NCI-H1417 treated with DMSO at 0.1 percent for 48 hours (cell line): ENCODE measurements at places on chromosomes 13 and 19.

DNA sequence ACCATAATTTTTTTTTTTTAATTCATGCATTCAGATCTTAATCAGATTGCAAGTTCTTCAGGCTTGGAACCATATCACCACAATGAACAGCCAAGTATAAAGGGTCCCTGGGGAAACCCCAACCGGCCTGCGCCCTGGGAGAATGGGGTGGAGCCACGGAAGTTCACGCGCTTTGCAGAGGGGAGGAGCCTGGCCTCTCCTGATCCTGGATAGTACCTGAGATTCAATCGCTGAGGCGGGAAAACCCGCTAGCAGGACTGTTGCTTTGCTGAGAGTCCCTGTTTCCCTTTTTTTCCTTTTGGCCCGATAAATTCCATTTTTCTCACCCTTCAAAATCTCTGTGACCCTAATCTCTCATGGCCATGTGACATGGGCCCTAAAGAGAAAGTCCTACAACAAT is 385.1 kb downstream of the IRS2 start:
- no peak for DNase-seq

DNA sequence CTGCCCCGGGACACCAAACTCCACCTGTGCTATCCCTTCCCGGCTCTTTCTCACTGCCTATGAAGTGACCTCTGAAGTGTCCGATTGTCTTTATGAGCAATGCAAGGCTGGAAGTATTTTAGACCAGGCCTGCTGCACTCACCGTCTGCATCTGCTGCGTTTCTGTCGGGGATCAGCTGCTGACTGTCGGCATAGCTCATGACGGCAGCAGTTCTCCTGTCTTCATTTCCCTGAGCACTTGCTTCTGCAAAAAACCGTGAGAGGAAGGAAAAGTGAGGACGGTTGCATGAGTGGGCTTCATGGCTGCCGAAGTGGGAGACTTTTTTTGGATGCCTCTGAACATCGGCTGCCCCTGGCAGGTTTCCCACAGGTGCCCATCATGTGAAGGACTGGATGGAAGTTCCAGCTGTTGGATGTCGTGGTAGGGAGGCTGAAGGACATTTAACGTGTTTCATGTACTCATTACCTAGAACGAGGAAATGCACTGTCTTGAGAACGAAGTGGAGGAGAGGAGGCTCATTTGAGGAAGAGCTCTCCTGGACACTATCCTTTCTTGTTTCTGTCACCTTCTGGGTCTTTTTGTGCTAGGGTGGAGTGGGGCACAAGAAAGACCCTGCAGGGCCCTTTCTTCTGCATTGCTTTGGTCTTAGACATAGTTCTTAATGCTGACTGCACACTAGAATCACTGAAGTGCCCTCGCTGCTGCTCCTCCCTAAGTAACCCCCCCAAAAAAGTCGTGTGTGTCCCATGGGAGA is 94.7 kb downstream of the RNASEH2B start:
- DNase-seq = no peak

GRCh38 chr19:23345838-23346237 is 49.4 kb downstream of the ZNF91 start:
- DNase-seq = no peak

DNA sequence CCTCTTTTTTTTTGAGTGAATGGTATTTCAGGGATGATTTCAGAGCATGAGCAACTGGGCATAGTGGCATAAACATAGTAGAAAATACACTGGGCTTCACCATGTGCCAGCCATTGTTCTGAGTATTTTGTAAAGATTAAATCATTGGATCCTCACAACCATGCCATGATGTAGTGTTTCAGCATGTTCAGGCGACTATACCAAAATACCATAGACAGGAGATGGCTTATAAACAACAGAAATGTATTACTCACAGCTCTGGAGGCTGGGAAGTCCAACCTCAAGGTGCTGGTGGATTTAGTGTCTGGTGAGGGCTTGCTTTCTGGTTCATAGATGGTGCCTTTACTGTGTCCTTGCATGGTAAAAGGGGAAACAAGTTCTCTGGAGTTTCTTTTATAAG is 101.5 kb upstream of the KL start:
- no peak for DNase-seq

GRCh38 chr13:50468849-50469669 is 374.4 kb downstream of the DLEU7 start:
- DNase-seq = no peak

DNA sequence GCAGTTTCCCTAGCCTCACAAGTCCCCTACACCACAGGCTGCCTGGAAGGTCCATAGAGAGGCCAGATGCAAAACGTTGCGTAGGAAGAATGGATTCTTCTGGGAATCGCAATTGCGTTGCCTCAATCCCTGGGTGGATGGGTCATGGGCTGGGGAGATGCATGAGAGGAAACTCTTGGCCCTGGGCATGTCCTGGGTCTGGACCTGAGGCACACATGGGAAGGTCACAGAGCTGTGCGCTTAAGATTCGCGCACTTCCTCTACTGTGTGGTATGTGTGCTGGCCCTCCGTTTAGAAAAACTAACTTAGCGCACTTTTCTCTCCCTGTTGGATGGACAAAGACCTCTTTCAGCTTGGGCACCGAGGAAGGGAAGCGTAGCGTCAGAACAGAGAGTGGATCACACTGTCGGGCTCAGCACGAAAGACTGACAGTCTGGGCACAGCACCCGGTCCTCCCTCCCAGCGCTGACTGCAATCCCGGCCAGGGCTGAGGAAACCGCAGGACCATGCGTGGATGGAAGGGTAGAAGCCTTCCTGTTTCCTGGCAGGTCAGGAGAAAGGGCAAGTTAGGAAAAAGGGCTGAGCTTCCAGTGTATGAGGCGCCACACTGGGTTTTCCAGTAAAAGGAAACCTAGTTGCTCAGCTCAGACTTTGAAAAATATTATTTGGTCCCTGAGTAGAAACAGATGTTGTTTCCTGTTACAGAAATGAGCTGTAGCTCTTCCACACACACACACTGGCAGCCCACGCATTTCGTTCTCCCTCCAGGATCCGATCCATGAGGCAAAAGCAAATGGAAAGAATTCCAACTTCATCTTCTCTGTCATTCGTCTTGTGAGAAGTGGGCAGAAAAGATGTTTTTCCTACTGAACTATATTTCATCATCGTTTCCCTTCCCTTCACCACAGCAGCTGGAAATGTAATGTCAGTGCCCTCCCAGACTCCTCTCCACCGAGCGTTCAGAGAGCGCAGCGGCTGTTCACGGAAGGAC is 86.0 kb downstream of the ING1 start:
- DNase-seq = no peak

DNA sequence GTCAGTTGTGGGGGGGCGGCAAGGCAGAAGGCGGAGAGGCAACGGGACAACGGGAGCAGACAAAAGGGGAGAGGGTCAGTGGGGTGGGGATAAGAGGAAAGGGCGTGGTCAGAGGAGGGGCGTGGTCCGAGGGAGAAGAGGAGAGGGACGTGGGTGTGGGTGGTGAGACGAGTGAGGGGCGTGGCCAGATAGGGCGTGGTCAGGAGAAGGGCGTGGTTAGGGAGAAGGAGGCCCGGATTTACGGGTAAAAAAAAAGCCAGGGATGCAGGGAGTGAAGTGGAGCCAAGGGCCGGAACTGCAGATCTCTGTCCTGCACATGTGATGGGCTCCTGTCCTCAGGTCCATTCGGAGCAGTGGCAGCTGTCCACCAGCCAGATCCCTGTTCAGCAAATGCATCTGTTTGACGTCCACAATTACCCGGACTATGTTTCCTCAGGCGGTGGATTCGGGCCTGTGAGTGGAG is 21.5 kb downstream of the CPT1C start:
- no peak for DNase-seq

DNA sequence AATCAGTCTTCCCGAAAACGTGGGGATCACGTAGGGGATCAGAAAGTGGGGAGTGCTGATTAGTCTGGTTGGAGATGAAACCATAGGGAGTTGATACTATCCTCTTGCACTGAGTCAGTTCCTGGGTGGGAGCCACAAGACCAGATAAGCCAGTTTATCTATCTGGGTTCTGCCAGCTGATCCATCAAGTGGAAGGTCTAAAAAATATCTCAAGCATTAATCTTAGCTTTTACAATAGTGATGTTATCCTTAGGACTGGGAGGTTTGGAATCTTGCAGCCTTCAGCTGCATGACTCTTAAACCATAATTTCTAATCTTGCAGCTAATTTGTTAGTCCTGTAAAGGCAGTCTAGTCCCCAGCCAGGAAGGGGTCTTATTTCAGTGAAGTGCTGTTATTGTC is 2474.2 kb downstream of the PCDH9 start:
- DNase-seq = no peak

DNA sequence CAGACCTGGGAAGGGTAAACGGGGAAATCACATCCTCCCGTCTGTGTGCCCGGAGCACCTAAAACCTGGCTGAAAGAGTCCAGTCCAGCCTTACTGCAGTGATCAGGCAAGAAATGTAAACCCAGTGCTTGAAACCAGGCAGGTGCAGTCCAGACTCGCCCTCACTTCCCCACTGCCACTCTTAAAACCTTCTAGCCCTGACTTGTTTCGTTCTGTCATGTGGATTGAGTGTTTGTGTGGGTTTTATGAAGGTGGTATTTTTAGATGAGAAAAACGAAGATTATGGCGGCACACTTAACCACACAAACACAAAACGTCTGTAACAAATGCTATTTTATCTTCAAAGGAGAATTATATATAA is 839 bp upstream of the CKAP2 start:
- peak; percentile 37 for DNase-seq

DNA sequence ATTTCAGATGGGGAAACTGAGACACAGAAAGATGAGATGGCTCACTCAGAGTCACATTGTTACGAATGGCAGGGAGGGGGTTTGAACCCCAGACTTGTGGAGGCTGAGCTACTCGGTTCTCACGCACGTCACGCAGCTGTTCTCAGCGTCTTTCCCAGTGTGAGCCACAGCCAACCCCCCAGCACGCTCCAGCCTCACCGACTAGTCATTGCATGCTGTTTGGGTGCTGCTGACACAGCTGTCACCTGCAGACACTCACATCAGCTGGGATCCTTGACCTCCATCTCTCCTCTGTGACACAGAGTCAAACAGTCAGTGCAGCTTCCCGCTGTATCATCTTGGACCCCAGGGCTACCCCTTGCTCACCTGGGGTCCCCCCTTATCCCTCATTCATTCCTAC is 2.4 kb upstream of the NCAN start:
- DNase-seq = no peak

- DNase-seq = no peak
Measured at GRCh38 chr19:17227798-17228367, 1.9 kb downstream of the OCEL1 start.

DNA sequence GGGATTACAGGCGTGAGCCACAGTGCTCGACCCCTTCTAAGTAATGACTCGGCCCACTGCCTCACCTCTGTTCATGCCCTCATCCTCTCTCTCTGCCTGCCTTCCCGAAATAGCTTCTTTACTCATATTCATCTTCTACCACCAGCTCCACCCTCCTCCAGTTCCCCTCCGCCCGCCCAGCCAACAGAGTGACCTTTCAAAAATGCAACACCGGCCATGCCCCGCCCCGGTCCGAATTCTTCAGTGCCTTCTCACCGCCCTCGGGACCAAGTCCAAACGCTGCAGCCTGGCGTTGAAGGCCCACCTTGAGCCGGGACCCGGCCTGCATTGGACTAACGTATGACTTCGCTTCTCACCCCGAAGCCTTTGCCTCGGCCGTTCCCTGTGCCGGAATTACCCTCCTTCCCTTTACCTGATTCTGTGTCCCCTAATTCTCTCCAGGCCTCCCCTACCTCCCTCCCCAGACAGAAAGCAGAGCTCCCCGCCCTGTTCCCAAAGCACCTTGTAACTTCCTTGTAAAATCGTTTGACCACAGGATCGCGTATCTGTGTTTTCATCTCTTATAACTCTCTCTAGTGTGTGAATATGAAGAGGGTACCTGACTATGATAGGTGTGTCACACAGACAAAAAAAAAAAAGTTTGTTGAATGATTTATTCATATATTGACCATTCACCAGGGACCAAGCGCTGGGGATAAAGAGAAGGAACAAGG is 8.1 kb upstream of the MUC16 start:
- DNase-seq = no peak

DNA sequence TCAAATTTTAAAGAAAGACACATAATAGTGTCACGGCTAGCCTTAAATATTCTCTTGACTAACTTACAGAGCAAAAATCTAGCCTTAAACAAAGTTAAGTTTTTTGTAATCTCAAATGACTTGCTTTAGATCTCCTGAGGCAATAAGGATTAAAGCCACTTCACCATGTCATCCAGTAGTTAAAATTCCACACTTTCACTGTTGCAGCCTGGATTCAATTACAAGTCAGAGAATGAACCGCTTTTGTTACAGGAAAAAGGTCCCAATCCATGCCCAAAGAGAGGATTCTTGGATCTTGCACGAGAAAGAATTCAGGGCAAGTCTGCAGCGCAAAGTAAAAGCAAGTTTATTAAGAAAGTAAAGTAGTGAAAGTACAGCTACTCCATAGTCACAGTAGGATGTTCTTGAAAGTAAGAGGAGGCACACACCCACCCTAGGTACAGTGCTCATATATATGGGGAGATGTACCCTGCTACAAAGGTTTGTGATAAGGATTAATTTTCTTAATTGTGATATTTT is 34.6 kb upstream of the CD177 start:
- DNase-seq = no peak

DNA sequence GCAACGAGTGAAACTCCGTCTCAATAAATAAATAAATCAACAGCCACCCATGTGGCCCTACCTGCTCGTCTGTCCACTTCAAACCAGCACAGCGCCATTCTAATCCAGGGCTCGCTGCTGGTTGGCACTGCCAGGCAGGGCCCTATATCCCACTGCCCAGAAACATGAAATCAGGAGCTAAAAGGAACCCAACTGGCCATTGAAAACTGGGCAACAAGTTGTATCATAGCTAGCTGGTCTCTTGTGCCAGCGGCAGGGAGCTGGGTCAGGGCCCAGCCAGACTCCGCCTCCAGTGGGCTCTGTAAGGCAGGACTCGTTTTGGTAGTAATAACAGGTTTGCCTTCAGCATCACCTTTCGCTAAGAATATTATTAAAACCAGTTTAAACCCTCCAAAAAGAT is 39.3 kb downstream of the GGACT start:
- no peak for DNase-seq

DNA sequence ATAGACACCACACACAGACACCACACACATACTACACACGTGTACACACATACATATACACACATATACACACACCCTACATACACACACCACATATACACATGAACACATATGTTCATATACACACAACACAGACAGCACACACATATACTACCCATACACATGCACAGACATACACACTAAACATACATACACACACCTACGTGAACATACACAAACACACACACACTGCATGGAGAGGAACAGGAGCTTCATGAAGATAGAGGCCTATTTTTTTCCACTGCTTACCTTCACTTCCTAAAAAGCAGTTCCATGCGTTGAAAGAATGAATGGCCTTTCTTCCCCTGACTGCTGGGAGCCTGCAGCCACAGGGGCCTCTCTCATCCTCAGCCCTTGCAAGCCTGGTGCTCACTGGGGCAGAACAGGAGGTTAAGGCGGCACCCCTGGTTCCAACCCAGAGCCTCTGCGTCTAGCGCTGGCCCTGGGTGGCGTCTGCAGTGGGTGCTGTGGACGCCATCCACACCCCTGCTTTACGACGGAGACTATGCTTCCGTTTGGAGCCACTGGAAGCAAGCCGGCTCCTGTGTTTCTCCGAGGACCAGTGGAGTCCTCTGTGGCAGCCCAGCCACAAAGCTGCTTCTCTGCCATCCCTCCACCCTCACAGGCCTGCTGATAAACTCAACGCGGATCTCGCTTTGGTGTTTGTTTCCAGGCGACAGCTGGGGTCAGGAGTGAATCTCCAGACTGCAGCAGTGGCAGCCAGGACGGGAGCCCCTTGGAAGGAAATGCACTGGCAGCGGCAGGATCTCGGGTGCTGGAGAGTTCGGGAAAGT is 1.9 kb upstream of the RASA3 start:
- no peak for DNase-seq
